NCI-H1930 (cell line): ENCODE measurements at places on chromosomes 5 and 9.

DNA sequence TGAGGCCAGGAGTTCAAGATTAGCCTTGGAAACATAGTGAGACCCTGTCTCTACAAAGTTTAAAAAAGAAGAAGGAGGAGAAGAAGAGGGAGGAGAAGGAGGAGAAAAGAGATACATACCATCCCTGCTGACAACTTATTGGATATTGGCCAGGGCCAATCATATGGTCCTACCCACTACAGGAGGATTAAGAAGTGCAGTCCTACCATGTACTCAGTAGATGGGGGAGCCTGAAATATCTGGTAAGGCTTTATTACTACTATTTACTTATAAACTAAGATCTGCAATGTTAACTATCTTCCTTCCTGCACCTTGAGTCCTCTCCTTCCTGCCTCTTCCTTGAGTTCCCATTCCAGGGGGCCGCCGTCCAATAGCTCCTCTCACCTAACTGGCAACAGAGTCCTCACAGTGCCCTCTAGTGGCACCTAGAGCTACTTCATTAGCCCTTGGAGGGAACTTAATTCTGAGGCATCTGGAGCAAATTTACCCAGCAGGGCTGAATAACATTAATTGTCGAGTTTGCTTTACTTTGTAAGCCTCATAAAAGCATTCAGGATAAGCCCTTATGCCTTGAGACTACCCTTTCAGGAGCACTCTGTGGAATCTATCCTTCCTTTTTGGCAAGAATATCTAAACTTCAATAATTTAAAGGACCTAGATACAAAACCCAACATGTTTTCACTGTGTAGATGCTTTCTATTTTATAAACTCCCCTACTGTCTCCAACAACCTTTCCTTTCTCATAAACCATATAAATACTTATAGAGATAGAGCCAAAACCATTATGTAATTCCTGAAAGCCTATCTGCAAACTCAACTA, 39.1 kb upstream of the RANBP6 start:
- DNase-seq = peak; percentile 77

- DNase-seq = no peak
These were observed 5.2 kb upstream of the ANXA6 start for GRCh38 chr5:151162776-151163175.

DNA sequence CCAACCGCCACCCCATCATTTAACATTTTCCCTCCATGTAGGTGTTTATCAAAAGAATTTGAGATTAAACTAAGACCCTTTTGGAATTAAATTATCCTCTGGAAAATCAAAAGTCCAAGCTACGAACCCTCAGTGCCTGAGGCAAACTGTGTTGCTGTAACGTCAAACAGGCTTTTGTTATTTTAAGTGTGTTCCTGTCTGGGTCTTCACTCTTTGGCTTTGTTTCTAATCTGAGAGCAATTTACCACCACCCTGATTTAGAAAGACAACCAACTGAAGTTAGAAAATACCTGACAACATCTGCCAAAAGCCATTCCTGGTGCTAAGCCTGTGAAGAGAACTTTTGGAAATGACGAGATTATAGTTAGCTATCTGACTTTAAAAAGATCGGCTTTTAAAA, 199.9 kb downstream of the DIRAS2 start:
- DNase-seq = no peak

DNA sequence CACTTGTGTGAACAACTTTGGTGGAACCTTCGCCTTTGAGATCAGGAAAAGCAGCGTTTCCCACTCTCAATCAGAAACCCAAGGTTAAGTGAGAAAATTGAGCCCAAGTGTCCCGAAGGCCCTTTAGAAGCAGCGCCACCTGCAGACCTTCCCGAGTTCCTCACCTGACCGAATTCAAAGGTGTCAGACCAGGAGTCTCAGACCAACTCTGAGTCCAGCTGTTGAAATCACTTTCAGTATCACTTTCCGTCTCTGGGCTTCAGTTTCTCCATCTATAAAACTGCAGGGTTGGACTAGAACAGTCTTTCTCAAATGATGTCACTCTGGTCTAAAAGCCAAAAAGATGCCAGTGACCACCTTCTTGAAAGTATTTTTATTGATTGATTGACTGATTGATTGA, 31.7 kb upstream of the GRHPR start:
- no peak for DNase-seq

DNA sequence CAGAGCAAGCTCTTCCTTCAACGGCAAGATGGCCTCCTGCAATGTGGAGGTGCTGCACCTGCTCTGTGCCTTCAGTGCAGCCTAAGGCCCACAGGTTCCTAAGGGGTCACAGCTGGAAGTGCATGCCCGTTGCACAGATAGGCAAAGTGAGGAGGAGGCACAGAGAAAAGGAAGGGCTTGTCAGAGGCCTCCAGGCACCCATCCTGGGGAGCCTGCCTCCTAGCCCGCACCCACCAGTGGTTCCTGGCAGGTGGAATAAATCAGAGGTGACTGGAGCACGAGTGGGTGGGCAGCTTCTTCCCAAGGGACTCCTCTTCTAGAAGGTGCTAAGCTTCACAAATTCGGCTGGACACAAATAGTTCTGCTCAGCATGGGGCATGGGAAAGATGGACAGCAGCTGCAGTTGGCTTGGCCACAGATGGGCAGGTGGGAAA, 52.8 kb upstream of the STXBP1 start:
- DNase-seq = no peak

DNA sequence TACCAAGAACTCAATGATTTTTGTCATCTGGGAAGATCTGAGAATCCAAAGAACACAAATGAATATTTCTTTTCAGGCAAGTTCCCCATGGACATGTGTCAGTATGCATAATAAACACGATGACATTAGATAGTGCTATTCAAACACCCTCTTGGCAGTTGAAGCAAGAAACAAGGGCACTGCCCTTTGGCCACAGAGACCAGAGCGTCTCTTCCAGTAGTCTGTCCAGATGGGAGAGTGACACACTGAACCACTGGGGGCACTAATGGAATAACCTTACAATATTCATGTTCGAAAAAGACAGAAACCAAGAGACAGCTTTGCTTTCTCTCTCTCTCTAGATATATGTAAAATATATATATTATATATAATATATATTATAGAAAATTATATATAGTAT, 301.9 kb downstream of the CTNND2 start:
- DNase-seq = no peak

DNA sequence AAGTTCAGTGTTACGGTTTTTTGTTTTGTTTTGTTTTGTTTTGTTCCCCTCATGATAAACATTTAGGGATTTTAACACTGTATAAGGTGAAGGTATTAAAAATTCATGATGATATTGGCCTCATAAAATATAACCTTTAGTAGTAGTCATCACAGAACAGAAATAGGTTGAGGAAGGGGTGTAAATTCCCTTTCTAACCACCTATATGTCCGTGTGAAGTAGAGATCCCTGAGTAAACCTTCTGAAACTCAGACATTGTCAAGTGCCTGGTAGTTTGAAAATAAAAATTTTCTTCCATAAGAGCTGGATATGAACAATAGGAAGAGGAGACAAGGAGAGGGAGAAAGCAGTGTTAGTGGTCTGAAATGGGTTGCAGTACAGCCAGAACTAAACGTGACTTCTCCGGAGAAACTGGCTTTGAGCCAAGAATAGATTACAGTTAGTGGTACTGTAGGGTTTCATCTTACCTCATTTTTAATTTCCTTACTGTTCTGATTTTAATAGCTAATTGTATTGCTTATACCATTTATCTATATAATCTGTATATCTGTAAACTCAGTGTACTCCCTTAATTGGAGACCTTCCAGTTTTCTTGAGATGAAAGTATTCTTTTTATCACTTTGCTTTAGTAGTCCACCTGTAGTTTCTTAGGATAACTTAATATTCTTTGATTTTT, 18.3 kb downstream of the UGCG start:
- DNase-seq = no peak

DNA sequence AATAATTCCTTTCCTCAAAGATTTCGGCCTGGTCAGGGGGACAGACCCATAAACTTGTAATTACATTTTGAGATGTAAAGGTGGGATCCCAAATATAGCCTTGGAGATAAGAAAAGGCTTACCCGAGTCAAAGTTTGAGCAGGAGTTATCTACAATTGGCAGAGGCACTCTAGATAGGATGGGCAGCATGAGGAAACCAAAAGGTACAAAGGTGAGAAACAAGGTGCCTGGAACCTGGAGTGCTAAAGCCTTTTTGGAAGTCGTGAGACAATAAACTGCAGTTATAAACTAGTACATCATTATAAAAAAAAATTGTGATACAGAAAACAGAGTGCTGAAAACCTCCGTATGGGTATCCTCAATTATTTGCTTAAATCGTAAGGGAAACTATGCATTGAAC, 212.4 kb downstream of the EFNA5 start:
- no peak for DNase-seq

DNA sequence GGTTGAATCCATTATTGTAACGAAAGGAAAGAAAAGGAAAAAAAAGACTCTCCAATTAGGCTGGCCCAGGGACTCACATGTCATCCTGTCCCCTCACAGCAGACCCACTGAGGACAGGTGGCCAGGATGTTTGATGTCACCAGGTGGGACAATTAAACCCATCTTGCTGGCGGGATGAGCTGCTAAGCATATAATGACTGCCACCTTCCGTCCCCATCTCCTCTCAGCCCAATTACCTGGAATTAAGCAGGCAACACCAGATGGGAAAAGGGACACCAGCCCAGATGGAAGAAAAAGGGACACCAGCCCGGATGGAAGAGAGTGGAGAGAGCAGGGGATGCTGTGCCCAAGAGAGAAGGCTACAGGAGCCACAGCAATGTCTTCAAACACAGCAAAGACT, 116.6 kb upstream of the SARDH start:
- DNase-seq = no peak

- DNase-seq = no peak
These were observed 526.0 kb upstream of the TRPC7 start for GRCh38 chr5:136891175-136891972.

- no peak for DNase-seq
These were observed 102.6 kb upstream of the COL5A1 start for GRCh38 chr9:134538856-134539566.
